ENCODE measurements at places on chromosomes 4 and X.

- DNase-seq: no peak
These were observed 194.4 kb downstream of the SLIT2 start for GRCh38 chr4:20445933-20446723.

DNA sequence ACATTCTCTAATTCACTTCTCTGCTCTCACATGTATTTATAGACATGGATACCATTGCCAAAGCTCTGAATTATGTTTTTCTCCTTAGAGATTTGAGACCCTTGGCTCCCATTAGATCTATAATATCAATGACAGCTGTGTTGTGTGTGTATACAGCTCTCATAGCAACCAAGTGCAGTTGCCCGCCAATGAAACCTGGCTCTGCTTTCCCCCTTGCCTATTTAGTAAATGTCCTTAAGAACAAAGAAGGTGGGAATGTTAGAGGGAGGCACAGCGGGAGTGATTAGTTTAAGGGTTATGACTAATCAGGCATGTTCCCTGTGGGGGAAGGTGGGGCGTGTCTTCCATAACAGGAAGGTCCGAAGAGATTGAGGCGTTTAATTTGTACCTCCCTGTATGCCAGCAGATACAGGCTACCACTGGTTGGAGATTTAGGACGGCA lies 100.5 kb upstream of the TBC1D9 start:
- DNase-seq: peak; percentile 80

DNA sequence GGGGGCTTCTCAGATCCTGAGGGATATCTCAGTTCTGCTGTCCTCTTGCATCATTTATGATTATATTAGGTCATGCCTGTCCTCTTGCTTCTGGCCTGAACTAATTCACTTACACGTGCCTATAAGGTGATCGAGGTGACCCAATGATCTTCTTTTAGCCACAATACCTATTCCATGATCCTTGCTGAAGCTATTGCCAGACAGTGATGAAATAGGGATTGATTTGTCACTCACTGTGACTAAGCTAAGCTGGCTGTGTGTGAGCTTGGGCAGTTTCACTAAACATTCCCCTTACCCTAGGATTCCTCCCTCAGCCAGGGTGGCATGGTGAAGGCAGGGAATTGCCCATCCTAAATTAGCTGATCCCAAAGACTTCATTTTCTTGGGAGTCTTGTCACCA lies 19.0 kb downstream of the HADH start:
- no peak for DNase-seq

DNA sequence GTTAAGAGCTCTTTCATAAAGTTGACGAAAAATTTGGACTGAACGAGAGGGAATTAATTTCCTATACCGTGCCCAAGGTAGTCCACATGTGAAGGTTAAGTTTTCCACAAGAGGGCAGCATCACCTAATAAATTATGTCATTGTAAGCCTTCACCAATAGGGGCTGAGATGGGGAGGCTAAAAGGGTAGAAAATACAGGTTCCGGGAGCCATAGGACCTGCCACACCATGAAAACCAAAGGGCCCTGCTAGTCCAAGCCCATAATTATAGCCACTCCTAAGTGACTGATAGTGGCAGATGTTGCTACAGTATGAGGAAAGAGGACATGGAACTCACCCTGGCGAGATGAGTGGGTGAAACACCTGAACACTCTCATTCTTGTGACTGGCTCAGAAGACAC lies 122.2 kb downstream of the SHROOM4 start:
- DNase-seq: no peak

DNA sequence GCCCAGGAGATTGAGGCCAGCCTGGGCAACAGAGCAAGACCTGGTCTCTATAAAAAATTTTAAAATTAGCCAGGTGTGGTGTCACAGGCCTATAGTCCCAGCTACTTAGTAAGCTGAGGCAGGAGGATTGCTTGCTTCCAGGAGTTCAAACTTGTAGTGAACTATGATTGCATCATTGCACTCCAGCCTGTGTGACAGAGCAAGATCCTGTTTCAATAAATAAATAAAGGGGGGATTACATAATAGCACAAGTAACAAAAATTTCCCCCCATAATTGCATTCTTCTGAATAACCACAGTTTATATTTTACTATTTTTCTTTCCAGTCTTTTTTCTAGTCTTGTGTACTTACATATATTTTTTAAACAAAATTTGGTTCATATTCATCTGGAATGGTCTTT lies 135.6 kb downstream of the CHIC2 start:
- no peak for DNase-seq

DNA sequence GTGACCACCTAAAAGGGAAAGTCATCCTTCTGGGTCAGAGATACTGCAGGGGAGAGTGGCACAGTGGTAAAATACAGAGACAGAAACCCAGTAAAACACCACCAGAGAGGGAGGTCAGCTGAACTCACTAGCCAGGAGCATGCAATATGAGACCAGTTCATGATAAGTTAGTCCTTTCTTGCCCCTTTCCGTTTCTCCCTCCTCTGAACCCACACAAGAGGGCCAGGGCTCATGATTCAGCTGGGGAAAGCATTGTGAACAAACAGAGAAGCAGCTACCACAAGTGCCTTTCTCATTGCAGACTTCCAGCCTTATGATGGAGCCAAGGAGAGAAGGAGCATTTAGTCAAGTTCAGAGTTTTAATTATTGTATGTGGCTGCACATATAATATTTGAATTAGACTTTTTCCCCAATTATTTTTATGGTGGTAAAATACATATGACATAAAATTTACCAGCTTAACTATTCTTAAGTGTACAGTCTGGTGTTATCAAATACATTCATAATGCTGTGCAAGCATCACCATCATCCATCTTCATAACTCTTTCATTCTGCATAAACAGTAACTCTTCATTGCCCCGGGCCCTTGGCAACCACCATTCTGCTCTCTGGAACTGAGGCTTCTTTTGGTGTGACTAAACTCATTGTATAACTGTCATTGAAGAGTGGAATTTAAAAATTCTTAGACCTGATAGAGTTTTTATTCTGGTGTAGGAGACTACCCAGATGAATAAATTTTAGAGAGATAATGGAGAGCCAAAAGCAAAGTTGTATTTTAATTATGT lies 114.6 kb downstream of the DDIT4L start:
- no peak for DNase-seq

DNA sequence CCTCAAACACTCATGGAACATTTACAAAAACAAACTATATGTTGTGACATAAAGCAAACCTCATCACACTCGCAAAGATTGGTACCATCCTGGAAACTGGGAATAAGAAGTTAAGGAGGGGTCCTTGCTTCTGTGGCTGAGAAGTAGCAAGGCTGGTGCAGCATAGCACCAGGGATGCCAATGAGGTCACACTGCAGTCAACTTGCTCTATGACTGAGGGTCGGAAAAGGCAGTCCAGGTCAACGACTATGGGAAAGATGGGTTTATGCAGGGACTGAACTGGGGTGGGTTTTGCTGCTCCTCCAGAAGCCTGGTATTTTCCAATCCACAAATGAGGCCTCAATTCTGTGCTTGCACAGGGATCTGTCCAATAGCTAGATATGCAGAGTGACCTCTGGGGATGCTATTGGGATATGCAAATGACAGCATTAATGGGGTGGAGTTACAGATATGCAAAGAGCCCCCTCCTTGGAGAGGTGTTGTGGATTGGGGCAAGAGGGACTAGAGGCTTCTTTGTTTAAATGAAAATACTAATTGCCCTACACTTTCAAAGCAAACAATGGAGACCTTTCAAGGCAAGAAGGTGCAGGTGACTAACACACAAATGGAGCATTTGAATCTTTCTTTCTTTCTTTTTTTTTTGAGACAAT lies 7.2 kb upstream of the IL13RA1 start:
- DNase-seq: no peak

DNA sequence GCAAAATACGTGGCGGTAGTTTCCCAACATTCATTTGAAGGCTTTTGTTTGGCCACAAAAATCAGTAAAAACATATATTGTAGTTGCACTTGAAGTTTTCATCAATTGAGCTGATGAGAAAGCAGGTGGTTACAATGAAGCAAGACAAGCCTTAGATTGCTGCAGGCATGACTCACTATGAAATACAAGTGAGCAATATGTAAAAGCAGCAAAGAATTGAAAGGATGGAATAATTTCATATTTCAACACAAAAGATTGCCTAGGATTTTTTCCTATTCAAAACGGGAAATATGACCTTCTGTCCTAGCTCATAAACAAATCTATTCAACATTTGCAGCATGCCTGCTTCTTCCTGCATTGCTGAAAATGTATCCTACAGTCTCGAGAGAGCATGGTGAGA lies 190.9 kb upstream of the BANK1 start:
- no peak for DNase-seq

GRCh38 chr4:82785611-82786400 lies 12.8 kb downstream of the SCD5 start:
- no peak for DNase-seq

DNA sequence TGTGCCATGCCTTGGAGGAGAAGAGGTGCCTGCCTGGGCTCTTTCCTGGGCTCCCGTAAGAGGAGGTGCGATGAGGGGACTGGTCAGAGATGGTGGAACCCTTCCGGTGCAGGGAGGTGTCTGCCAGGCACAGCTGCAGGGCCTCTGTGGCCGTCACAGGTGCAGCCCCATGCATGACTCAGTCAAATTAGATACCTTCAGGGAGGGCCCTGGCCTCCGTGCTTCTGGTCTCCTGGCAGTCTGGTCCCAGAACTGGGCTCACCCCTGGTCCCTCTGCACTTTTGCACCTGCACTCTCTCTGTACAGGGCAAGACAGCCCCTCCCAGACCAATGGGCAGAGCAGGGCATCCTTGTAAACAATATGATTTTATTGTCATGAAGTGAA lies 49.9 kb upstream of the LRPAP1 start:
- DNase-seq: no peak

DNA sequence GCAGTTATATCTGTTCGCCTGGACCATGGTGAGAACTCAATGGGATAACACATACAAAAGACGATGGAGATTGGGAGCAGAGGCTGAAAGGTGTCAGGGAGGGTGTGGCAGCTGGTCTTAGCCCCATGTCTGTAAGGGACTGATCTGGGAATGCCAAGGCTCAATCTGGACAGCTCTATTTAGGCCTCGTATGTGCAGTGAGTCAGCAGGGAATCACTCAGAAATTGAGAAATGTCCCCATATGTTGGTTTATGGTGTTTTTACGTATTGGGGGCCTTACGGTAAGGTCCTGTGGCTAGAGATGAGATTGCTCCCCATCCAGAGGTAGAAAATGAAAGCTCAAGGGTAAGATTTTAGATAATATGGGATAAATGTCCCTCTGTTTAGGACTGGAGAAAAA lies 71.4 kb upstream of the TTC29 start:
- DNase-seq: no peak

DNA sequence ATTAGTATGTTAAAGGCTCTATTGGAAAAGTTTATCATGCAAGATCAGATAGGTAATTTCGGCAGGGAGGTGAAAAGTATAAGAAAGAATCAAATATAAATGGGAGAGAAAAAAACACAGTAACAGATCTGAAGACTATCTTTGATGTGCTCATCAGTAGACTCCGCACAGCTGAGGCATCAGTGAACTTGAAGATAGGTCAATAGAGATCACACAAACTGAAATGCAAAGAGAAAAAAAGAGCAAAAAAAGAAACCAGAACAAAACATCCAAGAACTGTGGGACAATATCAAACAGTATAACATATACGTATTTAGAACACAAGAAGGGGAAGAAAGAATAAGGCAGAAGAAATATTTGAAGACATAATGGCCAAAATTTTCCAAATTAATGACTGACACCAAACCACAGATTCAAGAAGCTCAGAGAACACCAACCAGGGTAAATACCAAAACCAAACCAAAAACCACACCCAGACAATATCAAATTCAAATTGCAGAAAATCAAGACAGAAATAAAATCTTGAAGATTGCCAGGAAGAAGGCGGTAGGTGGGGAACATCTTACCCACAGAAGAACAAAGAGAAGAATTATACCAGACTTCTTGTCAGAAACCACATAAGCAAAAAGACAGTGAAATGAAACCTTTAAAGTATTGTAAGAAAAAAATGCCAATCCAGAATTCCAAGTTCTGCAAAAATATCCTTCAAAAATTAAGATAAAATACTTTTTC lies 29.1 kb downstream of the PFKFB1 start:
- no peak for DNase-seq

- DNase-seq: peak; percentile 38
These were observed 34.2 kb downstream of the TSC22D3 start for GRCh38 chrX:107741404-107741790.

GRCh38 chr4:142331646-142332045 lies 514.5 kb downstream of the INPP4B start:
- no peak for DNase-seq
